Stimulated activated CD4-positive, alpha-beta T cell treated with anti-CD3 and anti-CD28 coated beads, Interleukin-12 subunit alpha, Interleukin-12 subunit beta, amount 100 ng/mL, for 4 hours (primary cell): ENCODE measurements at places on chromosomes 2 and 18.

- DNase-seq = no peak
These were observed 41.8 kb upstream of the CDC42EP3 start for GRCh38 chr2:37713258-37713700.

DNA sequence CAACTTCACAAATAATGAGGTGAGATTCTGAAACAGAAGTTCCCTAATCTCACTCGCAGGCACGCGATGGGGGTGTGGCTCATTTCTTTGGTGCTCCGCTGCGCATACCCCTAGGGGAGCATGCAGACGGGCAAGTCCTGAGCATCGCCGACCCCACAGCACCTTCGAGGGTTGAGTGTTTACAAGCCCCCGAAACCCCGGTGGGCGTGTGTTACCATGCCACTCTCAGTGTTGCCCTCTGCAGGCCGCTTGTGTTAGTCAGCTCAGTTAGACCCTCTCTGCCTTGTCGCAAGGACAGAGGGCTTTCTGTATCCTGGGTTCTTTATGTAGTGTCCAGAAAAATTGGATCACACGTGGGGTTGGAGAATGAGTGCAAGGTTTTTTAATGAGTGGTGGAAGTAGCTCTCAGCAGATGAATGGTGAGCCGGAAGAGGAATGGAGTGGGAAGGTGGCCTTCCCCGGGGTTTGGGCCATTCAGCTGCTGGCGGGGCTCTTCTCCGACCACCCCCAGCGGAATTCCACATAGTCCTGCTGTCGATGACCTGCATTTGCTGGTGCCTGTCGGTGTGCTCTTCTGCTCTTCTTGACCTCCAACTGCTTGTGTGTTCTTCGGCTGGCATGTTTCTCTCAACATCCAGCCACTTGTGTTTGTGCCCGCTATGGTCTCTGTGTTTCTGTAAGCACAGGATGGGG, 191.3 kb downstream of the RPRM start:
- no peak for DNase-seq

DNA sequence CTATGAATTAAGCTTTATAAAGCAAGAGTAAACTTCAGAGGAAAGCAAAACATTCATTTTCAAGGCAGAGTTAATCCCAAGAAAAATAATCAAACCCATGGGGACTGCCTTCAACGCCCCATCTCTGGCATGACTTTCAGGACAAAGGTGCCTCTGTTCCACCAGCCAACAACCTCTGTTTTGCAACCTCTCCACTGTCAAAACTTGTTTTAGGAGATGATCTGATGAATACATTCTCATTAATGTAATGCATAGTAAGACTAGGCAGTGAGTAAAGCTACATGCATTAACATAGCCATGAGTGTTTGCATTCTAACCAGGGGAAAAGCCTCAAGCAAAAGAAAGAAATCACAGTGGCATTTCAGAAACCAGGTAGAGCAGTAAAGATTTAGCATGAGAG, 357.0 kb downstream of the FBXO15 start:
- no peak for DNase-seq

DNA sequence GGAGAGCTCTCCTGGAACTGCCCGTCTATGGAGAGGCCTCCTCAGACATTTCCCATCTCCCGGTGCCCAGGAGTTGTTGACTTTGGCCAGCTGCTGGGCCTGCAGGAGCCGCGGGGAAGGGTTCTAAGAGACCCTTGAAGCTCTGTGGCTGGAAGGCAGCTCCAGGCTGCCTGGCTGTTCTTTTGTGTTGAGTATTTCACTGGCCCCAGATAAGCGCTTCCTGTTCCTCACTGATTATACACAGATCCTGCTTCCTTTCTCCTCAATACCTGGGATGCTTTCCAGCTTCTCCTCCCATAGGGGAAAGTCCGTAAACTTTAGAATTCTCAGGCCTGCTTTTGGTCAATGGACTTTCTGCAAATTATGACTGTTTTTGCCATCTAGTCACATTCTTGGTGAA, 57.8 kb downstream of the TGOLN2 start:
- no peak for DNase-seq

GRCh38 chr18:3162181-3162580, 57.6 kb downstream of the MYOM1 start:
- no peak for DNase-seq

DNA sequence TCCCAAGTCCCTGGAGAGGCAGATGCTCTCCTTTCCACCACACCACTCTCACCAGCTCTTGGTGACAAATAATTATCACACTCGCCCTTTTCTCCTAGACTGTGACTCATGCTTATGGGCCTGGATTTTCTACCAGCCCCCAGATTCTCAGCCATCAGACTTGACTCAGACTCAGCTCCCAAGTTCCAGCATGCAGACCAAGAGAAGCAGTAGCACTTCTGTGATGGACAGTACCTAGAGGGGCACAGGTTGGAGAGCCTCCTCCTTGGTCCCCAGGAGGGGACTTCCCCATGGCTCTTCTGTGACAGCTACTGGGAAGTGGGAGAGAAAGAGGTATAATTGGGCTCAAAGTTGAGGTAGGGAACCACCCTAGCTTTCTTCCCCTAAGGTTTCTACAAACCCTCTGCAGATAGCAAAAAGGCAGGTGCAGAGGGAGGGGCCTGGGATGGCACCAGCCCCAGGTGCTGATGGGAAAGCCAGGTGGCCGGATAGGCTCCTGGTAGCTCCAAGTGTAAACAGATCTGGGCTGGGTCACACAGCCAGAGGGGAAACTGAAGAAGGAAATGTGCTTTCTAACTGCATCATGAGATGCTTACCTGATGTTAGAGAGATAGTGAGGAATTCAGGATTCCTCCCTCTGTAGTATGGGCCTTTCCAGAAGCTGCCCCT, 4.1 kb downstream of the TCF23 start:
- DNase-seq = no peak

GRCh38 chr2:53515435-53516332, 251.9 kb upstream of the CHAC2 start:
- no peak for DNase-seq
